ENCODE measurements at places on chromosomes 4 and X. TPM values are rescaled to one million over a fixed set of nuclear protein-coding genes. Genes with fewer than 3 reads are reported as not detected.
A peak's percentile ranks its signal among the peaks of the same experiment; 100 is the strongest.

DNA sequence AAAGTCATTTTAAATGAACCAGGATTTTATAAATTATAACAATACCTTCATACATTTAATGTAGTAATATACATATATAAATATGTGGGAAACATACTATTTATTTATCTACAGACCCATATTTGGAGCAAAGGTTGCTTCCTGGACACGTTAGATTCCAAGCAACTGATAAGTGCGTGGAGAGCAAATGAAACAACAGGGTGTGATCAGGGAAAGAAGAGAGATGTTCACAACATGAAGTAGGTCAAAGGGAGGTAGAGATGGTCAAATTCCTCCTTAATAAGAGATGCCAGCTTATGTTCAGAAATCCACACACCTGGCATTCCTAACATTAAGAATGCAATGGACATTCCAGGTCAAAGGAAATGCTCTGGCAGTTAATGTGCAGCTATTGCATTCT lies 53.1 kb upstream of the HPGD start:
- H3K27me3 ChIP-seq = no peaks in the 10 kb centered on the region
- no peak for DNase-seq
- H3K4me1 ChIP-seq = no peaks in the 10 kb centered on the region
- H3K4me3 ChIP-seq = no peak overlapping the region
- no peak overlapping the region for H3K27ac ChIP-seq
- H3K36me3 ChIP-seq = peaks cover under 1% of the 10 kb centered on the region

Gene RNF150
- 0.46 TPM for total RNA-seq

Gene GLRA3
- not detected for total RNA-seq

- H3K4me1 ChIP-seq = no peaks in the 10 kb centered on the region
These were observed 904.9 kb downstream of the CENPC start for GRCh38 chr4:66640233-66640990.

- no peaks in the 10 kb centered on the region for H3K4me1 ChIP-seq
- no peak overlapping the region for H3K27ac ChIP-seq
- H3K4me3 ChIP-seq = no peak overlapping the region
- no peak for DNase-seq
- H3K36me3 ChIP-seq = no peaks in the 10 kb centered on the region
- H3K27me3 ChIP-seq = no peaks in the 10 kb centered on the region
These were observed 505.5 kb downstream of the ANKRD50 start for GRCh38 chr4:124206779-124207605.

Gene CXorf49B
- not detected for total RNA-seq

Gene FGFR3
- total RNA-seq = 0.36 TPM

DNA sequence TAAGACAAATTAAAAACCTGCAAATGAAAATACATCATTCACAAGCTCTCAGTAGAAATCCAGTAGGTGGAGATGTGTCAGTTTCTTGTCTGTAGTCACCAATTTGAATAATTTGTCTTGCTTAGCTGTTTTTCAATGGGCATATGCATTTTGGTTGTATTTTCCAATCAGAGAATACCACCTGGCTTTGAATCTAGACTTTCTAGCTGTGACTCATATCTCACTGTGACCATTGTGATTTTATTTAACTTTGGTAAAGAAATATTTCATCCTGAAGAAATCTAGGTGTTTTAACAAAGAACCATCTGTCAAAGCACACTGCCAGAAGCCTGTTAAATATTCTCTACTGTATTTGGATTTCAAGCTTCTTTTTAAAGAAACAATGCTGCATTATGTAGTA lies 1650.6 kb upstream of the IGFBP7 start:
- H3K27me3 ChIP-seq = no peaks in the 10 kb centered on the region

DNA sequence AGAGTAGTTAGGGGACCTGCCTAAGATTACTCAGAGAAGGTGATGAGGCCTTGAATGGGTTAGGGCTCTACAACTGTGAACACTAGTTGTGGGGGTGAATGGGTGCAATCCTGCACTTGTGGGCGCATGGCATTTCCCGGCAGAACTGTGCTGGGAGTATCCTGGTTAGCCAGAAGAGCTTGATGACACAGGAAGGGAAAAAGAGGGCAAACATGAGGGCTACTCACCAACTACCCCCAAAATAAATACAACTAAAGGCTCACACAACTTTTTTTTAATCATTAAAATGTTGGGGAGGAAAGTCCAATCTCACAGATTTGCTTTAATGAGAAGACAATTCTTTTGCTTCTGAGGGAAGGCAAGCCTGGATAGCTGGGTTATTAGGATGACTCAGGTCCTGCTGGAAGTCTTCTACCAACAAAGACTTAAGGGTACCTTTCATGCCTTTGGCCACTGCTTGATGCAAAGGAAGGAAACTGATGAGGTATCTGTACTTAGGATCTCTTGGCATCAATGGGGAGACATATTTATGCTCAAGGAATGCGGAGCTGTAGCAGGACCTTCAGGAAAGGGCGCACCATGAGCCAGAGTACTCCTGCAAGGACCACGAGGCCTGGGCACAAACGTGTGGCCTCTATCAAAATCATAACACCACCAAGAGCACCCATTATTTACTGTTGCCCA lies 2.6 kb downstream of the PHKA2 start:
- no peak for DNase-seq
- peaks cover 7% of the 10 kb centered on the region for H3K4me1 ChIP-seq
- H3K36me3 ChIP-seq = no peaks in the 10 kb centered on the region
- peak overlapping the region; percentile 37 for H3K27ac ChIP-seq

DNA sequence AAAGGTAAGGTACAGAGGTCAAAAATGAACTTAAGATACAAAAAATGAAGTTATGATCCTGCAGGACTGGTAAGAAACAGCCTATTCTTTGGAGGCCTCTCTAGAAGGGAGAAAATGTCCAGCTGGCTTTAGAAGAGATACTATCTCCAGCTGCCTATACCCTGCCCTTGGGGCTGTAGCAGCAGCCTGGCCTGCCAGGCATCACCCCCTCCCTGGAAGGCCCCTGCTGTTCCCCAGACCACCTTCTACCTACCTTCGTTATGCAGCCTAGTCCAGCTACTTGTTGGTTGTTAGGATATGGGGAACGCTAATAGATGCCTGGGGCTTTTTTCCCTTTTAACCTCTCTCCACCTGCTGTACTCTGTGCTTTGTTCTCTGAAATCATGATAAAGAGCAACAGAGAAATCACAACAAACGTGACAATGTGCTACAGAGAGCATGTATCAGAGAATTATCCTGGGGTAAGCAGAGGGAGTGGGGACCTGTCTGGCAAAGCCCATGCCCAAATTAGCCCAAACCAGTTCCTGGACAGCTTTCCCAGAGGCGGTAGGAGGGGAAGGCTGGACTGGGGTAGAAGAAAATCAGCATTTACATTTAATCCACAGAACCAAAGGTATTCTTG lies 34.5 kb downstream of the FRMD7 start:
- peaks cover 14% of the 10 kb centered on the region for H3K4me1 ChIP-seq
- peaks cover 55% of the 10 kb centered on the region for H3K27me3 ChIP-seq
- no peak for DNase-seq
- H3K4me3 ChIP-seq = no peak overlapping the region
- H3K27ac ChIP-seq = no peak overlapping the region

Gene HSFX2
- total RNA-seq = 0.17 TPM

Gene NOCT
- 11.4 TPM for total RNA-seq

GRCh38 chrX:33923262-33923661 lies 208.9 kb downstream of the FAM47A start:
- no peak overlapping the region for H3K27ac ChIP-seq
- peaks cover 2% of the 10 kb centered on the region for H3K36me3 ChIP-seq
- H3K4me3 ChIP-seq = no peak overlapping the region
- no peaks in the 10 kb centered on the region for H3K27me3 ChIP-seq

Gene ADH7
- not detected for total RNA-seq

Gene ZNF330
- 47.3 TPM for total RNA-seq

DNA sequence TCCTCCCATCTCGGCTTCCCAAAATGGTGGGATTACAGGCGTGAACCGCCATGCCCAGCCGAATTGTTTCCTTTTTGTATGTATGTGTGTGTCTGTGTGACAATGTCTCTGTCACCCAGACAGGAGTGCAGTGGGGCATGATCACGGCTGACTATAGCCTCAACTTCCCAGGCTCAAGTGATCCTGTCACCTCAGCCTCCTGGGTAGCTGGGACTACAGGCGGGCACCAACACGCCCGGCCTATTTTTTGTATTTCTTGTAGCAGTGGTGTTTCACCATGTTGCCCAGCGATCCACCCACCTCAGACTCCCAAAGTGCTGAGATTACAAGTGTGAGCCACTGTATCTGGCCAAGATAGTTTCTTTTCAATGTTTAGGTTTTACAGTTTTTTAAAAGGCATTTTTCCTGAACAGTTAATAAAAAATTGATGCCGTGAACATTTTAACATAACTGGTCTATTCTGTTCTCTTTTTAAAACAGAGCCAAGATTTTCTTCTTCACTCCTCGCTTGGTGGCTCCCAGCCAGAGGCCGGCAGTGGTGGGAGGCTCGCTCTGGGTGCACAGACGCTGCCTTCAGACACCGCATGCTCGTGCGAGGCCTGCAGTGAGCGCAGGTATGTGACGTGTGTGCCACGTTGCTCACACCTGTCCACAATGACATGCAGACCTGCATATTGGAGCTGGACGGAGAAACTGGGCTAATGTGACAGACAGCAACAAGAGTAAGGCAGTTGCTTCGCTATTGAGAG lies 88.5 kb downstream of the FAM193A start:
- no peak overlapping the region for H3K27ac ChIP-seq
- H3K27me3 ChIP-seq = no peaks in the 10 kb centered on the region
- no peak overlapping the region for H3K4me3 ChIP-seq
- H3K36me3 ChIP-seq = peaks cover 3% of the 10 kb centered on the region
- no peak for DNase-seq

DNA sequence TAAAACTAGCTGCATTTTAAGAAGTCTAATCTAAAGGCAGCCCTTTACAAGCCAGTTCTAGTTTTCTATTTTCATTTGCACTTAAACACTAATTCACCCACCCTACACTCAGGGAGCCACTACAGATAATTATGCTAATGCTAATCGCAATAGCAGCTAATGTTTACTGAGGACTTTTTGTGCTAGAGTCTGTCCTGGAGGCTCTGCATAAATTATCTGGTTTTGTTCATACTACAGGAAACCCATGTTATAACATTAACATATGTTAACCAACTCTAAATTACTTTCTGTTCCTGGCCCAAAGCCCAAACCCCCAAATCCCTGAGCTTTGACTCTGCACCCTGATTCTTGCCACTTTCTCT lies 480 bp upstream of the RADX start:
- H3K36me3 ChIP-seq = peaks cover 3% of the 10 kb centered on the region
- no peak for DNase-seq
- H3K4me1 ChIP-seq = peaks cover 19% of the 10 kb centered on the region
- H3K27ac ChIP-seq = peak overlapping the region; percentile 78
- peaks cover 31% of the 10 kb centered on the region for H3K27me3 ChIP-seq

GRCh38 chr4:88803600-88804096 lies 106.0 kb upstream of the NAP1L5 start:
- no peaks in the 10 kb centered on the region for H3K36me3 ChIP-seq
- H3K27ac ChIP-seq = peak overlapping the region; percentile 38
- H3K27me3 ChIP-seq = peaks cover 7% of the 10 kb centered on the region
- peak overlapping the region; percentile 37 for H3K4me3 ChIP-seq
- DNase-seq = peak; percentile 55

- peaks cover 4% of the 10 kb centered on the region for H3K4me1 ChIP-seq
- H3K27ac ChIP-seq = peak within 1 kb of the TSS; percentile 64
- peak; percentile 22 for DNase-seq
These were observed at the start of gene IL13RA1 for GRCh38 chrX:118726887-118727685. TSS of gene IL13RA1 (plus strand) at chrX:118727606. CDS start at chrX:118727639, 33 bp downstream.

Gene ZNF674
- 4.3 TPM for total RNA-seq

- DNase-seq = no peak
- no peaks in the 10 kb centered on the region for H3K4me1 ChIP-seq
- no peaks in the 10 kb centered on the region for H3K36me3 ChIP-seq
- H3K27me3 ChIP-seq = peaks cover 5% of the 10 kb centered on the region
- no peak overlapping the region for H3K27ac ChIP-seq
These were observed 12.5 kb downstream of the MORC4 start for GRCh38 chrX:106987488-106987887.

DNA sequence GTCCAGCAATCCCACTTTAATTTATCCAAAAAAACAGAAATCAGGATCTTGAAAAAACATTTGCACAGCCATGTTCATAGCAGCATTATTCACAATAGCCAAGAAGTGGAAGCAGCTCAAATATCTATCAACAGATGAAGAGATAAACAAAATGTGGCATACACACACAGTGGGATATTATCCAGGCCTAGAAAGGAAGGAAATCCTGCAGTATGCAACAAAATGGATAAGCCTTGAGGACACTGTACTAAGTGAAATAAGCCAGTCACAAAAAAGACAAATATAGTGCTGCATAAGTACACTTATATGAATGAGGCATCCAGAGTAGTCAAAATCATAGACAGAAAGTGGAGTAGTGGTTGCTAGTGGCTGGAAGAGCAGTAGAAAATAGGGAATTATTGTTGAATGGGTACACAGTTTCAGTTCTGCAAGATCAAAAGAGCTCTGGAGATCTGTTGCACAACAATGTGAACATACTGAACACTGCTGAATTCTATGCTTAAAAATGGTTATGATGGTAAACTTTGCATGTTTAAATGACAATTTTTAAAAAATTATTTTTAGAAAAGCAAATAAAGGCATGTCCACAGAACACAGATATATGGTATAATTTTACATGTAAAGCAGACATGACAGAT lies 25.6 kb downstream of the CHM start:
- H3K4me1 ChIP-seq = no peaks in the 10 kb centered on the region
- H3K36me3 ChIP-seq = peaks cover 3% of the 10 kb centered on the region
- H3K4me3 ChIP-seq = no peak overlapping the region
- DNase-seq = no peak
- H3K27ac ChIP-seq = no peak overlapping the region
- no peaks in the 10 kb centered on the region for H3K27me3 ChIP-seq

Gene IRS4
- not detected for total RNA-seq

GRCh38 chr4:123093236-123093635 lies 170.8 kb upstream of the NUDT6 start:
- DNase-seq = no peak
- peaks cover 6% of the 10 kb centered on the region for H3K36me3 ChIP-seq
- no peak overlapping the region for H3K4me3 ChIP-seq
- H3K27ac ChIP-seq = no peak overlapping the region
- H3K27me3 ChIP-seq = no peaks in the 10 kb centered on the region
- H3K4me1 ChIP-seq = peaks cover 7% of the 10 kb centered on the region

- peaks cover 22% of the 10 kb centered on the region for H3K27me3 ChIP-seq
- no peaks in the 10 kb centered on the region for H3K36me3 ChIP-seq
- no peak for DNase-seq
- H3K4me1 ChIP-seq = peaks cover 5% of the 10 kb centered on the region
- H3K27ac ChIP-seq = no peak overlapping the region
These were observed 7.7 kb downstream of the SCML1 start for GRCh38 chrX:17744896-17745523.

- no peak overlapping the region for H3K4me3 ChIP-seq
- peak overlapping the region; percentile 7 for H3K27ac ChIP-seq
These were observed 72.4 kb upstream of the TLR2 start for GRCh38 chr4:153611679-153612078.

DNA sequence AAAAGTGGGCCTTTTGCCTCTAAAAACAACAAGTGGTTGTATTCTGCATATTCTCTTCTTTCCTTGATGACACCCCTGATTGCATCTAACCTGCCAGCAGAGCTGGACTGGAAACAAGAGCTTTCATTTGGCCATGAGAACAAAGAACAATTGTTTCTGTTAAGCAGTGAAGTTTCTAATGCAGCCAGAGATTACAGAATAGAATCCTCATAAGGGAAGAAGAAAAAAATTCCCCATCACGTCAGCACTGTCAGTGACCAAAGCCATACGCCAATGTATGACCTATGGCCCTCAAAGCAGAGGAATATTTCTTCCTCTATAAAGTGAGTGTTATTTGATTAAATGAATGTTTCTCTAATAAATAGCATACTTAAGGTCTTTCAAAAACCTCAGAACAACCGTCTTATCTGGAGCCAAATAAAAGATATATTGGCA lies 529.1 kb upstream of the INTU start:
- no peaks in the 10 kb centered on the region for H3K36me3 ChIP-seq
- H3K27me3 ChIP-seq = no peaks in the 10 kb centered on the region
- H3K4me1 ChIP-seq = no peaks in the 10 kb centered on the region
